SJSA1 (cell line): ENCODE measurements at places on chromosomes 16 and 17. TPM values are rescaled to one million over a fixed set of nuclear protein-coding genes. Genes with fewer than 3 reads are reported as not detected.

Gene RNF222
- total RNA-seq, result not detected in 2 replicates

DNA sequence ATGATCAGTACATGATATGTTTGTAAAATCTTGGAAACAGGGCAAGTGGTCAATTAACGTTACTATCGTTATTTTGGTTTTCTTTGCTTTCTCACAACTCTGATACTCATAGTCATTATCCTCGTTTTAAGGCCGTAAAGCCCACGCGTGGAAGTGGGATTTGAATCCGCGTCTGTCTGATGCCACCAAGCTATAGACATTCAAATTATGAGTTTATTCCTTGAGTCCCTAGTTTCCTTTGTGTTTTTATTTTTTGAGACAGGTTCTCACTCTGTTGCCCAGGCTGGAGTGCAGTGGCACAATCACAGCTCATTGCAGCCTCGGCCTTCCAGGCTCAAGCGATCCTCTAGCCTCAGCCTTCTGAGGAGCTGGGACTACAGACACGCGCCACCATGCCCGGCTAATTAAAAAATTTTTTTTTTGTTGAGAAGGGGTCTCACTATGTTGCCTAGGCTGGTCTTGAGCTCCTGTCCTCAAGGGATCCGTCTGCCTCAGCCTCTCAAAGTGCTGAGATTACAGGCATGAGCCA, 1.0 kb downstream of the DCTN5 start:
- H3K4me3 ChIP-seq, result peak overlapping the region; percentile 74
- peak overlapping the region; percentile 33 for H3K27ac ChIP-seq
- no peaks in the 10 kb centered on the region for H3K27me3 ChIP-seq
- peaks cover 10% of the 10 kb centered on the region; the same call in 1 of the 2 replicates for H3K4me1 ChIP-seq

Gene MT1H
- not detected in 2 replicates for total RNA-seq

DNA sequence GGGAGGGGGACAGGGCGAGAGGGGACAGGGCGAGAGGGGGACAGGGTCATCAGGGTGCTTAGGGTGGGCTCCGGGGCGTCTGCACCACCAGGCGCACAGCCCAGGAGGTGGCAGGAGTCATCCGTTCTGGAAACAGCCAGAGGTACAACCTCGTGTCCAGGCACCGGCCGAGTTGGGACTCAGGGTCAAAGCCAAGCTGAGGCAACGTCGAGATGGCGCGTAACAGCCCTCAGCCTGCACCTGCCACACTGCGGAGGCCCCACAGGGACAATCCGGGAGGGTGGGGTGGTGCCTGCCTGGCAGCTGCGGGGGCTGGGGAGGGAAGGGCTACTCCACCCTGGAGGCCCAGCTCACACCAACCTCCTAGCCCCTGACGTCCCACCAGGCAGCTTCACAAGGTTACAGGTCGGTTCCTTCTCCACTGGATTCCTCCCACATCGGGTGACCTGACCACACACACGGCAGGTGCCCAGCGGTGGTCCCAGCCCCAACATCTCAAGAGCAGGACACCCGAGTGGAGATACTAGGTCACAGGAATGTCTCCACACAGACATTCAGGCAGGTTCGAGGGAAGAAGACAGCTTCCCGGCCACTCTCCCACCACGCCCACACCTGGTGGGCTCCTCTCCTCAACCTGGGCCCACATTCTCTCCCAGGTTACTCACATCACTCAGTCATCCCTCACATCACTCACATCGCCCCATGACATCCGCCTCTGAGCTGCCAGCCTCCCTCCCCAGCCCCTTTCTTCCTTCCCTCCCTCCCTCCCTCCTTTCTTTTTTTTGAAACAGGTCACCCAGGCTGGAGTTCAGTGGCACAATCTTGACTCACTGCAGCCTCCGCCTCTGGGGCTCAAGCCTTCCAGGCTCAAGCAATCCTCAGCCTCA, 47.3 kb downstream of the RPH3AL start:
- H3K27ac ChIP-seq, result no peak overlapping the region
- no peaks in the 10 kb centered on the region for H3K27me3 ChIP-seq
- no peak overlapping the region for H3K4me3 ChIP-seq
- no peaks in the 10 kb centered on the region for H3K36me3 ChIP-seq

DNA sequence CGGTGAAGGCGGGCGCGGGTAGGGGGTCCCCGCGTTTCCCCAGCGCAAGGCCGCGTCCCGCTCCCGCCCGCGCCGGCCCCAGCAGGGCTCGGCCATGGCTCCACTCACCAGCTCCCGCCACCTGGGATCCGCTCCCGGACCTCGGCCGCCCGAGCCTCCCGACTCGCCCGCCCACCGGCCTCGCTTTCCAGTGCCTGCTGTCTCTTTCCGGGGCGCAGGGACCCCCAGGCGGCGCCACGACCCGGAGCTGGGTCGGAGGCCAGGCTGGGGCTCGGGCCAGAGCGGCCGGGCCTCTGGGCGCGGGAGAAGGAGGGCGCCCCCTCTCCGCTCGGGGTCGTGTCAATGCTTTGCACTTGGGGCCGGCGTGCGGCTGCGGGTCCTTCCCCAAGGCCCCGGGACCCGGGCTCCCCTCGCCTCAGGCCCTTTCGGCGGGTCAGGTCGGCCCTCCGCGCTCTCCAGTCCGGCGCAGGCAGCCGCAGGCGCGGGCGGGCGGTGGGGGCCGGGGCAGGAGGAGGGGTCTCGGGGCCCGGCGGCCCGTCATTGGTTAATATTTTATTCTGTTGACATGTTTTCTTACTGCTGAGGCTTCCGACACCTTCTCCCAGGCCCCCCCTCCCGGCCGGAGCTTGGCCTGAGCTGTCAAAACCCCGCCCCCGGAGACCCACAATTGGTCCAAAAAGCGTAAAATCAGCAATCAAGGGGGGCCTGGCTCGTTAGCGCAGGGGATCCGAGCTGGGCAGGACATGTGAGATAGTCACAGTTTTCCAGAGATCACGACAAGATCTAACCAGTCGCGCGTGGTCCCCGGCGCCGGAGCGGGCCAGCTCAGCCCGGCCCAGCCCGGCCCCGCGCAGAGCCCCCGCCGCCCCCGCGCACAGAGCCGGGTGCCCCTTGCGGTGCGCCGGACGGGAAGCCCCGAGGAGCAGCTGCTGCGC, at the start of gene TBX2:
Gene TBX2 (plus strand): TSS at position 713 of the 935 bp plus-strand sequence. CDS start 334 bp downstream, outside the sequence.
- H3K27me3 ChIP-seq, result no peaks in the 10 kb centered on the region
- H3K36me3 ChIP-seq, result peaks cover 32% of the 10 kb centered on the region
- H3K27ac ChIP-seq, result peak within 1 kb of the TSS; percentile 70
- DNase-seq, result peak; percentile 86
